ENCODE measurements at places on chromosomes 3 and 15.

DNA sequence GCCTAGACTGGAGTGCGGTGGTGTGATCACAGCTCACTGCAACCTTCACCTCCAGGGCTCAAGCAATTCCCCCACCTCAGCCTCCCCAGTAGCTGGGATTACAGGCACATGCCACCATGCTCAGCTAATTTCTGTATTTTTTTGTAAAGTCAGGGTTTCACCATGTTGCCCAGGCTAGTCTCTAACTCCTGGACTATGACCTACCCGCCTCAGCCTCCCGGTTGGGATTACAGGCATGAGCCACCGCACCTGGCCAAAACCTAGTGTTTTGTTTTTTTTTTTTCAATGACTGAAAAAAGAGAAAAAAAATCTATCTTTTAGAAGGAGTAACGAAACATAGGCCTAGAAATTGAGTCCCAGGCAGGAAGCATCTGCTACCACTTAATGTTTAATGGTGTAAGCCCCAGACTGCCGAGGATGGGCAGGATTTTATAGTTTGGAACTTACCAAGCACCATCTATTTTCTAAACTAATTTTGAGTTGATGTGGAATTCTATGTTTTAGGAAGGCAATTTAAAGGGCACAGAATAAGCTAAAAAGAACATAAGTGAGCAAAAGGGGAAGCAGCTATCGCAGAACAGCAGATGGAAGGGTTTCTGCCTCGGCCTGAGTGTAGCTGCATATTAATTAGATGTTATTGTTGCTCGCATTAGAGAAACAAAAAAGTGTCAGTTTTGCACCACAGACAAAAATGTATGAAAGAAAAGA, 24.2 kb upstream of the CA12 start:
- DNase-seq = no peak

DNA sequence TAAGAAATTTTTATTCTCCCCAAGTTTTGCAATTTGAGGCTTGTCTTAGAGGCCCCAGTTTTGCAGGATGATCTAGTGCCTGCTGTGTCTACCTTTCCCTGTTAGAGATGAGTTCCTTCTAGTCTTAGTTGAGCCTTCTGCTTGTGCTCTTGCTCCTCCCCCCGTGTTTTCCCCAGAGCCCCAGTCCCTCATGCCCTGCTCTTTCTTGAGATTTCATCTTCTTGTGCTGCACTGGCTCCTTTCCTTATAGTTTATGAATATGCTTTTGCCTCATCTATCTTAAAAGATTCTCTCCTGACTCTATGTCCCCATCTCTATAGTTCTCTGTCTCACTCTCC, 4.7 kb downstream of the GAP43 start:
- DNase-seq = no peak

DNA sequence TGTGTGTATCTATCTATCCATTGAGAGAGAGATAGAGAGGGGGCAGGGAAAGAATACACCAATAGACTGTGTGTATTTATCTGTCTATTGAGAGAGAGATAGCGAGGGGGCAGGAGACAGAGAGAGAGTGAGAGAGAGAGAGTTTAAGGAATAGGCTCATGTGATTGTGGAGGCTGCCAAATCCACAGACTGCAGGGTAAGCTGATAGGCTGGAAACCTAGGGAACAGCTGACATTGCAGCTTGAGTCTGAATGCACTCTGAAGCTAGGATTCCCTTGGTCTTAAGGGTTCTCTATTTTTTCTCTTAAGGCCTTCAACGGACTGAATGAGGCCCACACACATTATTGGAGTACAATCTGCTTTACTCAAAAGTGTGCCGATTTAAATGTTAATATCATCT, 255.8 kb downstream of the EPHA3 start:
- DNase-seq = no peak

DNA sequence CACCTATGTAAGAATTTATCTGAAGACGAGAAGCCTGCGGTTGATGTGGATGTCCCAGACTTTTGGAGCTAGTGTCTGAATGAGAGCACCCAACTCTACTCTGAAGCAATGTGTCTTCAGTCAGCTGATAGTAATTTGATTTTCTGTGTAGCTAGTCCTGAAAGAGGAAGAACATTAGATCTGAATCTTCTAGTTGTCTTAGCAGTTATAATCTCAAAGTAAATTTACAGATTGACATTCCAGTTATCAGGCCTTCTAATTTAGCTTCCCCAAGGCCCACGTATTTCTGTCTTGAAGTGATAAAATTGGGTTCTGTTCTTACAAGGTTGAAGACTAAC, 1.5 kb downstream of the TCAIM start:
- DNase-seq = no peak

DNA sequence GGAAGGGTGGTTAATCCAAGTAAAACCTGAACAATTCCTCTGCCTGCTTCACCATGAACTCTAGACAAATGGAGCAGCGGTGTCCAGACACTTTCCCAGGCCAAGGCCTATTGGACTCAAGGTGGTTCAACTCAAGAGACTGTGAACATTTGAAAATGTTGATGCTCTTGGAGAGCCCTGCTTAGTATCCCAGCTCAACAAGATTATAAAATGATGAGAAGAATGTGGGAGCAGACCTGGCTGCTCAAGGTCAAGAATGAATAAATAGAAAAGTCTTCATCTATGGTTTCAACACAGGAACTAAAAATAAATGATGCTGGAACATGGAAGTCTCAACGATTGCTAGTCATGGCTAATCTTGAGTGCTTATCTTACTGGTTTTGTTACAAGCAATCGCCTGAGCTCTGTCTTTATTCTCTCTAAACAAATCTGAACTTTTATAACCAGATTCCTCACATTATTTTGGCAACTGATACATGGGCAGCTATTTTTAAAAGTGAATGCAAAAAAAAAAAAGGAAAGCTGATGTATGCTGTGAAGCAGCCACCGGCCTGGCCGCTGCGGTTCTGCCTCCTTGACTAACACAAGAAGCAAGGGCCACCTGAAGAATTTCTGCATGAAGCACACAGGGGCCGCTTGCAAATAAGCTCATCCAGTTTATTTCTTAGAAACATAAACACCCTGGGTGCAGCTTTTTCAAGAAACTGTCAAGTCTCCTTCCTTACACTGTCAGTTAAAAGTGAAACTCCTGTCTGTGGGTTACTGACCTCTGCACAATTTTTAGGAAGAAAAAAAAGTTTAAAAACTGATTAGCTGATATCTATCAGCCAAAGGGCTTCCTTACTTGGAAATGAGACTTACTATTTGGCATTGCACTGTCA, 120.1 kb upstream of the ARHGEF3 start:
- DNase-seq = no peak

GRCh38 chr15:100973351-100974111, 54.4 kb downstream of the LRRK1 start:
- DNase-seq = no peak

DNA sequence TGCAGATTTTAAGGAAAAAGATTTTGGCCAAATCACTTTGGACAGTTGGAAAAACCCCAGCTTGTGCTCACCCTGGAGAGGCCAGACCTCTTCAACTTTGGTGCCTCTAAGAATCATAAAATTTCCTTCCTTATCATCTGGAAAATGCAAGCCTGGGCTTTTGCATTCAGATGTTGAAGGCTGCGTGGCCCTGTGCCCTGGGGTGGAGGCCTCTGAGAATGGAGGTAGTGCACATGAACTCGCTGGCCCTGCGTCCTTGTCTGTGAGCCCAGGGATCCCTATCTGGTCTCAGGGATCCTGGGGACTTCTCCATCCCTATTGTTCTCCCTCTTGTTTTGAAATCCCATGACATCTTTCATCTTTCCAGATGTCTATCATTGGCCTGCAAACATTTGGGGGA, 64.6 kb upstream of the ARNT2 start:
- DNase-seq = no peak

GRCh38 chr3:150620002-150620689, 17.0 kb downstream of the SELENOT start:
- no peak for DNase-seq

GRCh38 chr3:111519178-111519855, 22.7 kb upstream of the CD96 start:
- DNase-seq = no peak

DNA sequence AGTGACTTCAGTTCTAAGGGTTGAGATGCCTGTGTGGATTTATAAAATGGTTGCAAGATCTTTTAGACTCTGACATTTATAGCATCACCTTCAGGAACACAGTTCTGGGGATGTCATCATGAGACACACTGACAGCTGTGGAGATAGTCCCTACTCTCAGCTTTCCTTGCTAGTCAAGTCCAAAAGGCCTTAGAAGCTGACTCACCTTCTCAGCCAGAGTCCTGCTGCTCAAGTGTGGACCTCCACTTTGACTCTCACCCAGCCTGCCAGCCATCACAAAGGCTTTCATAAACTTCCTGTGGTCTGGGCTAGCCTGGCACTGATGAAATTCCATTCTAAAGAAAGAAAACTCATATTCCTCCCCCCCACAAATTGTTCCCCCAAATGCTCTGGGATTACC, 44.8 kb downstream of the TMEM39A start:
- no peak for DNase-seq

DNA sequence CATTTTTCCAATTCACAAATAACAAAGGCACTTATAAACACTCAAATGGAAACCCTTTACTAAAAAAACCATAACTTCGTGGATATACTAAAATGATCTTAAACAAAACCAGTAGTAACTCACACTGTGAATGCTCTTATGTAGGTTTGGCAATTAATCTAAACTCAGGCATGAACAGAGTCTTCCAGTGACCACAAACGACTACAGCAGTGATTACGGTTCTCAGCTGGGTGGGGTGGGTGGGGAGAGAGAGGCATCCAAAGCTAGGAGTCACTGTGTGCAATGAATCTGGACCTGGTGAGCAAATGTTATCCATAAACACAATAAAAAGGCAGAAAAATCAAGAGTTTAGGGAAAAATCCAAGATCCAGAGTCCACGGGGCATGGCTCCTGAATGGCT, 21.3 kb downstream of the SLC12A8 start:
- no peak for DNase-seq

GRCh38 chr3:60176614-60177013, 1074.6 kb downstream of the FHIT start:
- DNase-seq = no peak

DNA sequence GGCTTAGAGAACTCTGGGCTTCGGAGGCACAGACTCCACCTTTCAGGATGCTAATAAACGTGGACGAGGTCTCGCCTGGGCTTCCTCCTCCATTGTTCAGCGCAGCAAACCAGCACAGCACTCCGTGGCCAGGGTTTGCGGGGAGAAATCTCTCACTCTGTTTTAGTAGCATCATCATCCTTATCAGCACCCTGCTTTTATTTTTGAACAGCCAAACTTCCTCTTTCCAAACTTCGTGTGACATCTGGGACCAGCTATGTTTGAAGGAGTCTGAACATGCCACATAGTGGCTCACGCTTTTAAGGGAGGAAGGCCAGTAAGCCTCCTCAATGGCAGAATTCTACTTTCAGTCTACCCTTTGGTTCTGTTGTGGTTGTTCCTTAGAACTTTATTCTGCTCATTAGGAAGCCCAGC, 149.0 kb downstream of the PGPEP1L start:
- DNase-seq = no peak

GRCh38 chr3:120640231-120640630, 41.8 kb downstream of the HGD start:
- no peak for DNase-seq

- no peak for DNase-seq
Observed at GRCh38 chr15:73022161-73022560, 30.1 kb upstream of the NEO1 start.

DNA sequence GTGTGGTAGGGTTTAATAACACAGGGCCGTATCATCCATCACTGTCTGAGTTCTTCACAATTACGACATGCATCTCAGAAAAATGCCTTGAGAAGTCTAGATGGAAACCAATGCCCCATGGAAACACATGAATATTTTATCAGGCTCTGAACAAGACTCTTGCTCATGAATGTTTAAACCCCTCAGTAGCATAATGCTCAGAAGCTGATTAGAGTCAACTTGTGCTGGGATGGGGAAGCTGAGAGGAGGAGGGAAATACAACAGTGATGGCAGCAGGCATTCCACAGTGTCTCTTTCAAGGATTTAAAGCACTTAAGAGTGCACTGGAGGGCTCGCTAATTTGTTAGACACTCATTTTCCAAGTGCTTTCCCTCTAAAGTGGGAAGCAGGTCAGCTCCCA, 3.8 kb downstream of the GPR156 start:
- no peak for DNase-seq

DNA sequence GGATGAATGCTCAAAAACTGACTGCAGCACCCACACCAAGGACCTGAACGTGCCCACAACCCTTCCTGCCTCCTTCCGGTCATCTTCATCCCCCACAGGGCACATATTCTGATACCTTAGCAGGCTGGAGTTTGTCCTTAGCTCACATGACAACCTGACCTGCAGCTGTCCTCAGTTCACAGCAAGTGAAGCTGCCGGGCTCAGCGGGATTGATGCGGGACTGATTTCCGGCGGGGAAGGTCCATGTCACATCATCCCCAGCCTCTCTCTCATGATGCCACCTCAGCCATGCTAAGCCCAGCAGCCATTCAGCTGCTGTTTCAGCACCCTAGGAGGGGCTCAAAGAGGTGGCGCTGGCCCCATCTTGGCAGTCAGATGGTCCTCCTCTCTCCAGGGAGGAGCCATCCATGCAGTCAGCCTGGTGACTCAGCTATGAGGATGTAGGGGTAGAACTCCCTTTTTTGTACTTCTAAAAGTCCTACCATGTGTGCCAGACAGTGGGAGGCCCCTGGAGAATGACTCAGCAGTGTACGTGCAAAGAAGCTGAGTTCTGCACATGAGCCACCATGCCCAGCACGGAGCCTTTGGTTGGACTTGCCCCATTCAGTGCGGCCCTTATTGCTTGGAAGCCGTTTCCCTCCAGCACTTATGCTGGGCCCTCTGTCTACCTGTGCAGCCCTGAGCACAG, 9.5 kb downstream of the CA12 start:
- DNase-seq = no peak

DNA sequence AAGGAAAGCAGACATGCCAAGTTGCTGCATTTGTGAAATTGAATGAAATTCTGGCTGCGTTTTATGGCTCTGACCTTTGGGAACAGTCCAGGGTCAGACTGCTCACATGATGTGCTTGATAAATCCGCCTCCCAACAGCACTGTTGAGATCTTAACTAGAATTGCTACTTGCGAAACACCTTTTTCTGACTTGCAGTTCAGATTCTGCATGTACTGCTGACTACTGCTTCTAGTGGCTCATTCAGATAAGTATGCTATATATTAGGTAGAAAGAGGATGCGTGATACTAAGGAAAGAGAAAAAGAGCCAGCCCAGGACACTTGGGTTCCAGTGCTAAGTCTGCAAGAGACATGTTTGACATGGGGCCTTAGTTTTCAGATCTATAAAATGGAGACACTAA, 129.4 kb downstream of the LPP start:
- no peak for DNase-seq

DNA sequence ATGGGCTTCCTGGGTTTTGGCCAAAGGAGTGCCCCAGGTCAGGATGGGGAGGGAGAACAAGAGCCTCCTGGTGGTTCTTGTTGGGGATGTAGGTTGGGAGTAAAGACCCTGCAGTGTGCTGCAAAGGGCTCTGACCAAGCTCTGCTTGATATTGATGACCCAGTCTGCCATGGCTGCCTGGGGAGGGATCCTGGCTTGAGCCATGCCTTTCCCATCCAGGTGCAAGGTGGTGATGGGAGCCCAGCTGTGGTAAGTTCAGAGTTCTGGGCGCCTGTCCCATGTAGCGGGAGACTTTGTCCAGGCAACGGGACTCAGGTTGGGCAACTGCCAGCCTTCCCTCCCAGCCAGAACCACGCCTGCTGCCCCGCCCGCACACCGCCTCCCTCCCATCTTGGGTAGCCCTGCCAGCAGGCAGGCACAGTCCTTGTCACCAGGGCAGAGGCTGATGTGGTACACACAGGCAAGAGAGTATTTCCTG, 2.6 kb downstream of the GNAI2 start:
- no peak for DNase-seq

GRCh38 chr3:12957339-12957738, 115.9 kb downstream of the IQSEC1 start:
- no peak for DNase-seq
